Stimulated activated CD4-positive, alpha-beta T cell treated with anti-CD3 and anti-CD28 coated beads, TNF-alpha, amount 100 ng/mL, for 4 hours (primary cell): ENCODE measurements at places on chromosomes 7 and 10.
A peak's percentile ranks its signal among the peaks of the same experiment; 100 is the strongest.

DNA sequence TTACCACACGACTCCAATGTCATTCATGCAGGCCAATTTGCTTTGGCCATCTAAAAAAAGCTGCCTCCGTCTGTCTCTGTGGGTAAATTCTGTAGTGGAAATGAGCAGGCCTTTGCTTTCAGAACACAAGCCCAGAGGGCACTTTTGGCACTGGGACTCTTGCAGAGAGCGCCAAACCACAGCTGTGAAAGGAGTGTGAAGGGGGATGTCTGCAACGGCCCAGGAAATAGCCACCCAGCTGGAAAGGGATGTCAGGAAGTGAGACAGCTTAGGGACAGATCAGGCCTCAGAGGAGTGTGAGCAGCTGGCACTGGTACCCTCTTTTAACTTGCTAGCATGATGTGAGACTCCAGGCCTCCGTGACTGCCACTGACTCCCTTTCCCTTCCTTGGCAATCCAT, 152.4 kb downstream of the DKK1 start:
- no peak for DNase-seq

- DNase-seq, result no peak
These were observed 182.5 kb downstream of the SKAP2 start for GRCh38 chr7:26681819-26682418.

GRCh38 chr7:129754406-129754805, 142.9 kb downstream of the NRF1 start:
- DNase-seq, result no peak

- no peak for DNase-seq
These were observed 78.8 kb upstream of the MDFIC start for GRCh38 chr7:114843102-114843501.

GRCh38 chr10:31929261-31930022, 811 bp upstream of the ARHGAP12 start:
- peak; percentile 14 for DNase-seq

GRCh38 chr10:84676536-84676935, 348.1 kb downstream of the CCSER2 start:
- DNase-seq, result no peak

GRCh38 chr7:135372222-135372621, 137.7 kb downstream of the CNOT4 start:
- no peak for DNase-seq

DNA sequence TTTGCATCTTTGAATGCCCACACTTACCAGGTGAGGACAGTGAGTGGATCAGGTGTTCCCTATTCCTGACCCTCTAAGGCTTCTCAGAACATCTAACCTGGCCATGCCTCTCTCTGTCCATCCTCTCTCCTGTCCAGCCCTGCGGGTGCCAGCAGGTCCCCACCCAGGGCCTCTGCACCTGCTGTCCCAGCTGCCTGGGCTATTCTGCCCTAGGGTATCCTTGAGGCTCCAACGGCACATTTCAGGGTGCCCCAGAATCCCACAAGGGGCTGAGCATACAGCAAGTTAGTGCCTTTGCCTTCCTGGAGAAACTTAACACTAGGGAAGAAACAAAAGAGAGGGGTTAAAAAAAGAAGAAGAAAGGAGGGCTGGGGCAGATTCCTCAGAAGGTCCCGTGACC, 107.4 kb downstream of the UNCX start:
- no peak for DNase-seq

DNA sequence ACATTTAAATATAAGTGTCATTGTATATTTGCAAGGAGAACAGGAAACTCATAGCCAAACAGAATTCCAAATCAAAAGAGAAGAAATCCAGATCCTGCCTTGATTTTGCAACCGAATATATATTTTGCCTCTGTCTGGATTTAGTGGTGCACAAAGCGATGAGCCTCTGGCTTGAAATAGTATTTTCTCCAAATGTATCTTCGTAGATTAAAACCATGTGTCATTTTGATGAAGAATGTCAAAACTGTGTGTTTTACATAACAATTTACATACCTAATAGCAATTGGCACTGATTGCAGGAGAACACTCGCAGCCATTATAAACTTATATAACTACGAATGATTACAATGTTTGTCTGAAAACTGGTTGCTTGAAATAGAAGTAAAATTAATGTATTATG, 156.4 kb downstream of the ARID5B start:
- no peak for DNase-seq

DNA sequence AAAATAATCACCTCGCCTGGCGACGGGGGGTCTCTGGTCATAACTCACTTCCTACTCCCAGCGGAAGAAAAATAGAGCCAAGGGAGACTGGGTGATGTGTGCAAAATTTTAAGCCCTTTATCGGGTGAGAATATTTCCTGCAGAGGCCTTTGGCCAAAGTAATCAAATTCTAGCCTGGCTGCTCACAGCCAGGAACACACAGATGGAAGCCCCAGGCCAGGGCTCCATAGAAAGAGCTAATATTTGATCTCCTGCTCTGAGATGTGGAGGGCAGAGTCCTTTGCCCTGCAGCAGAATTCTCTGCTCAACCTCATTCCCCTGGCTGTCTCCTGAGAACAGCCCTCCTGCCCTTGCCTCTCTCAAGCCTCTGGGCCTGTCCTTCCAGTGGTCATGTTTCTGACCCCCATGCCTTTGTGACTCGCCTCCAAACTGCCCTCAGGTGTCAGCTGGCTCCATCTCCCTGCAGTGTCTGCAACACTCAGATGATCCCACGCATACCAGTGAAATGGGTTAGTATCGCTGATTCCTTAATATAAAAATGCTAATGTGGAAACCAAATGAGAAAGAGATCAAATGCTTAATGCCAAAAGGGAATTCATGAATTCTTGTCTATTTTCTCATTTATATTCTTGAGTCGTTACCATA, 34.5 kb downstream of the FRMD4A start:
- no peak for DNase-seq

- no peak for DNase-seq
These were observed 10.7 kb downstream of the IRF5 start for GRCh38 chr7:128948312-128948973.

- DNase-seq, result no peak
These were observed 83.9 kb upstream of the ANK3 start for GRCh38 chr10:60473557-60473956.

GRCh38 chr7:229184-229964, 37.0 kb downstream of the FAM20C start:
- DNase-seq, result no peak

GRCh38 chr10:4822208-4822607, 3.8 kb upstream of the AKR1E2 start:
- no peak for DNase-seq

- no peak for DNase-seq
These were observed 172.3 kb downstream of the PTPRN2 start for GRCh38 chr7:158415316-158415715.

- no peak for DNase-seq
These were observed 1.3 kb upstream of the ZCCHC24 start for GRCh38 chr10:79446758-79447084.

DNA sequence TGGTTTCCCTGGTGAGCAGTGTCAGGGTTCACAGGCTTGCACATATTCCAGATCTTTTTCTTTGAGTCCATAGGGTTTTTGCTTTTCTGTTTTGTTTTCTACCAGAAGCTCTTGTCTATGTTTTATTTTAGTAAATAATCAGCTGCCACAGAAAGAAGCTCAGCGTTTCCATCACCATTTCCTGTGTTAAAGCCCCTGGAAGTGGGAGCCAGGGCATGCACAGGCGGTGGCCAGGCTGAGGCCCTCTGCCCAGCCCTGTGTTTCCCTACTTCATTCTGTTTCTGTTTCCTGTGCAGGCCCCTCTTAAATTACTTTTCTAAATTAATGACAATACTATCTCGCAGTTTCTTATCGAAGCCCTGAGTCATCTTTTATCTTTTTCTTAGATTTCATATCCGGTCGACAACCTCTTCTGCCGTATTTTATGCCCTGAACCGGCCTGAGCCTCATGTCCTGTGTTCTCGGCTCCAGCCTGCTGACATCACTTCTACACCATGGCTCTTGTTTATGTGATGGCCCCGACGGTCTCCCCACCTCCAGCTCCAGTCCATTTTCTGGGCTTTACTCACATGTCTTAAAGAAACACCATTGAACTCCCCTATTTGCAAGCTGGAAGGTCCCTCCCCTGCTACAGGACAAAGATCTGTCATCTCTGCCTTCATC, 442.2 kb downstream of the TCERG1L start:
- no peak for DNase-seq

DNA sequence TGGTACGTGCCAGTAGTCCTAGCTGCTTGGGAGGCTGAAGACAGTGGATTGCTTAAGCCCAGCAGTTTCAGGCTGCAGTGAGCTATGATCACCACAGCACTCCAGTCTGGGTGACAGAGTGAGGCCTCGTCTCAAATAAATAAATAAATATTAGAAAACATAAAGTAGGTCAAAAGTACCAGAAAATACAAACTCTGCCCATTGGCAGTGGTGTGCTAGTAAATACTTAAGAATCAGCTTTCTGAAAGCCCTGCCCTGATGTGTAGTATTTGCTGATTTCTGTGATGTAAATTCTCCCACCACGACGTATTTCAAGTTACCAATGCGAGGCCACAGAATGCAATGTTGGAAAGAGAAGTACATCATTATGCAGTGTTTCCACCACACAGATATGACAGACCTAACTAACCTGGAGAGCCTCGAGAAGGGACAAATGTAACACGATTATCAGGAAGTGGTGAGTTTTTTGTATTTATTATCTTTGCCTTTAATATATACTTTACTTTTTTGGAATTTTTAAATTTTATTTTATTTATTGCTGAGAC, 11.8 kb upstream of the MAP3K8 start:
- no peak for DNase-seq

DNA sequence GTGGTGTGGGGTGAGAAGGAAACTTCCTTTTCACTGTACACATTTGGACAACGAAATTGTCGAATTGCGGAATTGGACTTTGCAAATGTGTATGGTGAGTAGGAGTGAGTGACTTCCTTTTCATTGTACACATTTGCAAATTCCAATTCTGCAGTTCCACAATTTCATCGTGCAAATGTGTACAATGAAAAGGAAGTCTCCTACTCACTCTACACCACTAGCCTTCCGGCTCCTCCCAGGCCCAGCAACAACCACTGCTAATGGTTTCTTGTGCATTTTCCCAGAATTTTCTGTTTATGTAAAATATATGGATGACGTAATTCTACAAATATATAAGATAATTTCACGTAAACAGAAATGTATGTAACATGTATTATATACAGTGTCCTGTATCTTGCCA, 118.5 kb downstream of the ARL4A start:
- no peak for DNase-seq

- no peak for DNase-seq
These were observed 64.3 kb downstream of the MGMT start for GRCh38 chr10:129531195-129531968.

DNA sequence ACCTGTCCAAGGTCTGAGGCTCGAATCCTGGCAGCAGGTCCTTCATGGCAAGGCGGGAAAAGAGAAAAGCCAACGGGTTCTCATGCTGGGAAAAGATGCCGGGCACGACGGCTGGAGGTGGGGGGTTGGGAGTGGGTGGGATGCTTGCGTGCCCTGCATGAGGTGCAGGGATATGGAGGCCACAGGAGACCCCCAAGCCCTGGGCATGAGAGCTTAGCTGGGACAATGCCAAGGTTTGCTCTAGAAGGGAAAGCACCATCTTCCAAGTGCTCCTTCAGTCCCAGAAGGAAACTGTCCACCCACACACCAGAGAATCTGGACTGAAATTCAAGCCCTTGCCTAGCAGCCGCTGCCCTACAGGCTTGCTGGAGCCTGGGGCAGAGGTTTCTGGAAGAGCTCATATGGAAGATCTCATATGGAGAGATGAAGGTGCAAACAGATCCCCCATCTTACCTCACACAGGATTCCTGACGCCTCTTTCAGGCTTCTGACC, 64.3 kb downstream of the ZRANB1 start:
- DNase-seq, result no peak

- no peak for DNase-seq
These were observed 31.8 kb downstream of the GSTO2 start for GRCh38 chr10:104300736-104301292.

- no peak for DNase-seq
These were observed 51.0 kb upstream of the WAC start for GRCh38 chr10:28481968-28482367.

GRCh38 chr10:27225642-27226257, 14.8 kb downstream of the ACBD5 start:
- DNase-seq, result no peak

DNA sequence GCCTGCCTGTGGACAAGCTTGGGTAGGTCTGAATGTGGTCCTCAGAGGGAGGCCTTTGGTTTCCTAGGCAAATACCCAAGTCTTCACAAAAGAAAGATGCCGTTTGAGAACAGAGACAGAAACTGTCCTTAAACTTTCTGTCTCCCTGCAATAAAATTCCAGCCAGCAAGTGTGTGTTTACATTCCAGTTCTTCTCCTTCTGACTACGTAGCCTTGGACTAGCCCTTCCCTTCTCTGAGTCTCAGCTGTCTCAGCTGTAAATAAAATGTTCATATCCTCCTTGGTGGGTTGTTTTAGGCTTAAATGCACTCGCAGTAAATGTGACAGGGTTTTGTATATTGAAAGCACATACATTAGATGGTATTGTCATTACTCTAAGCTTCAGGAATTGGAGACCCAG, 561.2 kb upstream of the MKI67 start:
- DNase-seq, result no peak

- DNase-seq, result no peak
These were observed 231.8 kb downstream of the BMPER start for GRCh38 chr7:34137176-34137575.

- DNase-seq, result no peak
These were observed 176.8 kb downstream of the WNT2 start for GRCh38 chr7:117146059-117146458.

DNA sequence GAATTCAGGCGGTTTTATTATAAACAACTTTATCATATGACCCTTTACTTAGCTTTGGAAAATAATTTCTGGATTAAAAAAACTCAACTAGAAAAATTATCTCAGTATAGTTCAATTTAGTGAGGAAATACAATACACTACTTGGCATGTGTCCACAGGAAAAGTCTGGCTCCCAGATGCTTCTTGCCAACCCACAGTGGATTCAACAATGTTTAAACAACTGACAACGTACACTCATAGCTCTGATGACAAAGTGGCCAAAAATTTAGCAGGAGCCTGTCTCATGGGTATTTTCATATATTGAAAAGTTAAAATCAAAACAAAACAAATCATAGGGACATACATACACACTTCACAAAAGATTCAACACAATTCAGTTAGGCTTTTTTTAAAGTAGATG, 158.8 kb downstream of the SKAP2 start:
- DNase-seq, result no peak

DNA sequence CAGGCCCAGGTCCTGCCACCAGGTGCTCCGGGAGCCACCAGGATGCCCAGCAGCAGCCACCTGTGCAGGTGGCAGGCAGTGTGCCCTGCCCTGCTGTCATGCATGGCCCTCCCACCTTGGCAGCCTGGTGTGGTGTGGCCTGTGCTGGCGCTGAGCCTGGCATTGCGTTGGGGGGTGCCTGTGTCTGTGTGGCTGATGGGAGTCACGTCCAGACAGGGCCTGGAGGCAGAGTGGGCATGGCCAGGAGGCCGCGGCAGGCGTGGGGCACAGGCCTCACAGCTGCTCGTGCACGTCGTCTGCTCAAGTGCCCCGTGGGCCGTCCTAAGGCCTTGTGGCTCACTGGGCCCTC, 8.7 kb downstream of the TTYH3 start:
- no peak for DNase-seq

- DNase-seq, result no peak
These were observed 93.9 kb downstream of the CHN2 start for GRCh38 chr7:29288181-29289091.
